Smooth muscle cell of the brain vasculature (primary cell): ENCODE measurements at places on chromosomes 12 and 14.

DNA sequence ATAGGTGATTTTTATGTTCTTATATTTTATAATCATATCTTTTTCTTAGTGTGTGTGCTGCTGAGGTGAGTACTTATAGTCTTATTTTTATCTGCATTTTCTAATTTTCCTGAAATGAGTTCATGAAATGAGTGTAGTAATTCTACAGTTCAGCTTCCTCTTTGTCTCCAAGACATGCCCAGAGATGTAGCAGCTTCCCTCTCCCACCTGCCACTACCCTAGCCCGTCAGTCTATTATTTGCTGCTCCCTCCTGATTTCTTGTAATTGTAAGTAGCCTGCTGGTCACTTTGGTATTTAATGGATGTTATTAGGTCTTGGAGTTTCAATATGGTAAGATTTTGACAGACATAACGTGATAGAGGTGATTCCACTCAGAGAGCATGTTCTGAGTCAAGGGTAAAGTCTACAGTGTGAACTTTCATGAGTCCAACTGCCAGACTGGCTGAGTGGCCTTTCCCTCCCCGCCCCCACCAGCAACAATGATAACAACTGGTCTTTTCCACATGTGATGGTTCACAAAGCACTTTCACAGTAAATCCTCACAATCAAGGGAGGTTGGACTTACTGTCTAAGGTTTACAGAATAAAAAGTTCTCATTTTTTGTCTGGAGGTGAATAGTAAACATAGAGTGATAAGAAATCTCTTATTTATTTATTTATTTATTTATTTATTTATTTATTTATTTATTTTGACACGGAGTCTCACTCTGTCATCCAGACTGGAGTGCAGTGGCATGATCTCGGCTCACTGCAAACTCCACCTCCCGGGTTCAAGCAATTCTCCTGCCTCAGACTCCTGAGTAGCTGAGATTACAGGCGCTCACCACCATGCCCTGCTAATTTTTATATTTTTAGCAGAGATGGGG, 4.2 kb upstream of the RIPK3 start:
- DNase-seq, result no peak

DNA sequence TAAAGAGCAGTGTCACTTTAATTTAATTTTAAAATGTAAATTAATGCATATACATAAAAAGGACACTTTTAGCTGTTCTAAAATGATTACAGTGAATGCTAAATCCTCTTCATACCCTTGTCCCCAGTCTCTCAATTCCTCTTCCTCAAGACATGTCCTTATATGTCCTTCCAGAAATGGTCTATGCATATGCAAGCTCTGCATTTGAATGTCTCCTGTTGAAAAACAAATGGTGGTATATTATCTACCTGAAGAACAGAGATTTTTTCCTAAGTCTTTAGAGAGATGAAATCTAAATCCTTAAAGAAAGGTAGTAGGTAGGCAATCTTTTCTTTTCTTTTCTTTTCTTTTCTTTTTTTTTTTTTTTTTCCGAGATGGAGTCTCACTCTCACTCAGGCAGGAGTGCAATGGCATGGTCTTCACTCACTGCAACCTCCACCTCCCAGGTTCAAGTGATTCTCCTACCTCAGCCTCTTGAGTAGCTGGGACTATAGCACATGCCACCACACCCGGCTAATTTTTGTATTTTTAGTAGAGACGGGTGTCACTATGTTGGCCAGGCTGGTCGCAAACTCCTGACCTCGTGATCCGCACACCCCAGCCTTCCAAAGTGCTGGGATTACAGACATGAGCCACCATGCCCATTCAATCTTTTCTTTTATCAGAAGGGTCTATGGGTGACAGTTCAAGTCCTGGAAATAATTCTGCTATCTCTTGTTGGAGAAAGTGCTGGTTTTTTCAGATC, 180.5 kb downstream of the PRKCH start:
- DNase-seq, result no peak

GRCh38 chr14:67186172-67186768, 3.0 kb upstream of the GARIN2 start:
- no peak for DNase-seq

- DNase-seq, result no peak
These were observed 39.3 kb downstream of the EPS8 start for GRCh38 chr12:15749937-15750336.

GRCh38 chr12:62689042-62689839, 222.6 kb downstream of the MON2 start:
- no peak for DNase-seq

GRCh38 chr12:116885491-116885890, 4.2 kb upstream of the HRK start:
- DNase-seq, result no peak

- DNase-seq, result no peak
These were observed 104.7 kb upstream of the IFNG-AS1 start for GRCh38 chr12:67884596-67884995.

DNA sequence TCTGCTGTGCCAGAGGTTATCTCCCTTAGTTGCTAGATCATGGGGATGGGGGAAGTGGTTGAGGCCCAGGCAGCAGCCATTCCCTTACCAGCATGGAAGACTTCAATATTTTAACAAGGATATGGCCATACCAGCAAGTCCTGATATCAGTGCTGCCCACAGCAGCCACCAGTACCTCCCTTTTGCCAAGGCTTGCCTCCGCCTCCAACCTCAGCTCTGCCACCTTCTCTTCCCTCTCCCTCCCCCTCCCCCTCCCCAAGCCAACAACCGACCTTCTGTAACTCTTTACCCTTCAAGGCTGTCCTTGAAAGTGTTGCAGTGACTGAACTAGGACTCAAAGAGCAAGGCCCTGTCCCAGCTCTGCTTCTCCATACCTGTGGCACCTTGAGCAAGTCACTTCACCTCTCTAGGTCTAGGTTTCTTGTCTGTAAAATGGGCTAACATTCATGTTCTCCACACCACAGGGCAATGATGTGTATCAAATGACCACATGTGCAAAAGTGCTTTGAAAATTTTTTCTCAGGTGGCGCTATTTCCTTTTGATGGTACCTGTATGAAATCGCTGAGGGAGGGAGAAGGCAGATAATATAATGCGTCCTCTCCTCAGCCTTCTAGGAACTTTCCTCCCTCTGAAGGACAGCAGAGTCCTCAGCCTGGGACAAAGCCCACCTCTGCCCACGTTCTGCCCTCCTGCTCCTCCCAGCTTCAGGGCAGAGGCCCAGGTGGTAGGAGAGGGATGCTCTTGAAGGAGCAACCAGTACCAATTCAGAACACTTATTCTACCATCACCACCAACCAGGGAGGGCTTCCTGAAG, 14.7 kb downstream of the PLEKHG6 start:
- no peak for DNase-seq

DNA sequence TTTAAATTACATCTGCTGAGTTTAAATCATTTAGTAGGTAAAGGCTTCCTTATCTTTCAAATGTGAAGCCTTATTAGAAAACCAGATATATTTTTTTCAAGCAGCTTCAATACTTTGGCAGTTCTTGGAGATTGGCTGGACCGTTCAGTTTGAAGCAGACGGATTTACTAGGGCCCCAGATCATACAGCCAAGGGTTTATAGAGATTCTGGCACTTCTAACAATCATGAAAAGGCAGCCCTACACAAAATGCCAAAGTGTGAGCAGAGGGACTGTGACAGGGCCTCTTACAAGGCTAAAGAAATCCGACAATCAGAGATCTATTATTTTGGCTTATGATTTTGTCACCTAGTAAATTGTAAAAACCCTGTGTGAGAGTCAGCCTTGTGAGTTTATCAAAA, 162.8 kb upstream of the SLC38A2 start:
- no peak for DNase-seq

GRCh38 chr12:70660620-70661219, 23.5 kb upstream of the PTPRB start:
- DNase-seq, result no peak

DNA sequence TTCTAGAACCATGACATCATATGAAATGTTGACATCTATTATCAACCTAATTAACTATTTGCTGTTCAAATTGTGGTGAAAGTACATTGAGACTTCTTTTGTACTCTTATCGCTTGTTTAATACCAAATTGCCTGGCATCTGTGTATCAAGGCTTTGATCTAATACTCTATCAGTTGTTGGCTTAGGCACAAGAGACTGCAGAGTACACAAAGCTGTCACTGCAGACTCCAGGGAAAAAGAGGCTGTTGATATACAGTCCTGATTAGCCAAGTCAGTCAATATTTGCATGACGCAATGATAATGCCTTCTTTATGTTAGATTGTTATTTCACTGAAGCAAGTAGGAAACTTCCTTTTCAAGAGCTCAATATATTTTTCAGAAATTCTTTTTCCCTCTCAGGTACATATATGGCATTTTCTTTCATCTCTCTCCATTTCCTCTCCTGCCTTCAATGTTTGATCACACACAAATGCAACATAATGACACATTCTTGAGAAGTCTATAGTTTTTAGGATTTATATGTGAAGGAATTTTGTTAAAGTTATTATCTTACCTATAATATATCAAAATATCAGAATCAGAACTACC, 32.3 kb upstream of the PTCSC3 start:
- DNase-seq, result no peak

DNA sequence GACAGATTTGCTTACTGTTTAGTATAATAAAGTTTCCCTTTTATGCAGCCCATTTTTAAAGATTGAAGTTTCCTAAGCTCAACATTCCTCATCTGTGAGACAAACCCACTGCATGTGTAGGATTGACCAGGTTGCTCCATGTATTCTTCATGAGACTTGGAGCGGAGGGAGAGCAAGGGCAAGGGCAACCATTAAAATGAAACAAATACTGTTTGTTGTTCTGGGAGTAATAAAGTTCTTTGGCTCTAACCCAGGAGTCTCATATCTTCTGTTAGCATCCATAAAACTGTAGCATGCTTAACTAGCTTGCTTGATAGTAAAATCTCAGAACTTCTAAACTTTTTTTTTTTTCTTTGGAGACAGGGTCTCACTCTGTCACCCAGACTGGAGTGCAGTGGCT, 74.2 kb downstream of the NTS start:
- no peak for DNase-seq

DNA sequence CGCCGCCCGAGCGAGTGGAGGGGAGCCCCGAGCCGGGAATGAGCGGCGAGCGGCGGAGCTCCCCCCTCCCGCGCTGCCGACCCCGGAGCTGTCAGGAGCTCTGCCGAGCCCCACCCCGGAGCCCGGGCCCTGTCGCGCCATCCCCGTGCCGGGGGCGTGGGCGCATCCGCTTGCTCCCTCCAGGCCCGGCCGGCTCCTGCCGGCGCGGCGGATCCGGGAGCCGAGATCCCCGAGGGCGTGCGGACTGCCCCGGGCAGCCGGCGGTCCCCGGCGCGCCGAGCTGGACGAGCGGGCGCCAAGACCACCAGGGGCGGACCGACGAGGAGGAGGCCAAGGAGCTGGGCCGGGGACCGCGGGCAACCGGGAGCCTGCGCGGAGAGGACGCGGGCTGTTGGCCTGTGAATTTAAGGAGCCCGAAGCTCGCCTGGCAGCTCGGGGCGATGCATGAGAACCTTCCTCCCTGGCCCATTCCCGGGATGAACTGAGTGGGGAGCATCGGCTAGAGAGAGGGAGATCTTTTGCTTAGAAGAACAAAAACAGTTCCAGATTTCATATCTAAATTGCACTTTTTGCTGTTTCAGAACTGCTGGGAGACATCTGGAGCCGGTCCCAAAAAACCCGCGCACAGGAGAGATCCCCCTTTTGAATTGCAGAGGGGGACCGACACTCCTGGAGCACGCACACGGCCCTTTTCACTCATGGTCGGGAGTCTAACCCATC, 2.0 kb downstream of the PTHLH start:
- DNase-seq, result no peak

DNA sequence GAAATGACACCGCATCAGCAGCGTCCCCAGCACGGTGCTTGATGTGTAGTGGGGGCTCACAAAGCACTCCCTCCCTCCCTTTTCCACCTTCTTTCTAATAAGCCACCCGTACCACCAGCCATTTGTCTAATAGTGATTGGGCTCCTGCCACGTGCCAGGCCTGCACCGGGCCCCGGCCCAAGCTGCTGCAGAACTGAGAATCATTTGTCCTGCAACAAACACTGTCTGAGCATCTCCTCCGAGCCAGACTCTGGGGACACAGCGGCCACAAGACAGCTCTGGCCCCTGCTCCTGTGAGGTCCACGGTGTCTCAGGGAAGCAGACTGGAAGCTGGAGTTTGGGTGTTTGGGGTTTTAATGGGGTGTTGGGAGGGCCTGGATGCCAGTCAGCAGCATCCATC, 43.9 kb downstream of the MVK start:
- no peak for DNase-seq
